H9 (cell line): ENCODE measurements at places on chromosomes 4 and X.

- H3K4me1 ChIP-seq: peaks cover 6% of the 10 kb centered on the region; the same call in 1 of the 2 replicates
- DNase-seq: no peak
- H3K4me3 ChIP-seq: no peak overlapping the region
Measured at GRCh38 chrX:40933706-40934425, 151.4 kb upstream of the USP9X start.

DNA sequence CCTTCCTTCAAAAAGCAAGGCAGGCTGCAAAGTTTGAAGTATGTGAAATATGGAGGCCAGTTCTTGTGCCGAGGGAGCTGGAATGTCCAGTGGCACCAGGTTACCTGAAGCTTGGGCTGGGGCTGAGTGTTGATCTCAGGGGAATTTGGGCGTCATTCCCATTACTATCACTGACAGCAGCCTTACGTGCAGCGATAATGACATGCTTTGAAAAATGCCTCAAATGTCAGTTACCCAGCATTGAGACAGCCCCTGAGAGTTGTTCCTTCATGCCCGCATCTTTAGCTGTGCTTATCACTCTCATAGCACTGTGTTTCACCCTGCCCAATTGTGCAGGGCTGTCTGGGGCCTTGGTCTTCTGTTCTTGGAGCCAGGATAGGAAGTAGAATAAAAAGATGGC, 27.4 kb downstream of the SLC16A2 start:
- H3K4me3 ChIP-seq: no peak overlapping the region; the same call in 2 of the 3 replicates
- no peaks in the 10 kb centered on the region for H3K27me3 ChIP-seq
- H3K36me3 ChIP-seq: no peaks in the 10 kb centered on the region
- H3K27ac ChIP-seq: no peak overlapping the region
- no peaks in the 10 kb centered on the region for H3K4me1 ChIP-seq

GRCh38 chr4:84677995-84678394, 95.1 kb downstream of the CDS1 start:
- H3K4me3 ChIP-seq: no peak overlapping the region
- no peaks in the 10 kb centered on the region for H3K27me3 ChIP-seq
- no peak overlapping the region for H3K27ac ChIP-seq
- no peaks in the 10 kb centered on the region for H3K4me1 ChIP-seq
- no peak for DNase-seq

- H3K4me3 ChIP-seq: no peak overlapping the region
- no peak for DNase-seq
- H3K36me3 ChIP-seq: no peaks in the 10 kb centered on the region
- H3K27me3 ChIP-seq: no peaks in the 10 kb centered on the region
Measured at GRCh38 chr4:185797018-185797417, 15.0 kb downstream of the SORBS2 start.

GRCh38 chrX:49868739-49869138, 10.5 kb upstream of the USP27X start:
- no peak overlapping the region for H3K4me3 ChIP-seq
- H3K27me3 ChIP-seq: no peaks in the 10 kb centered on the region
- DNase-seq: no peak
- H3K4me1 ChIP-seq: no peaks in the 10 kb centered on the region
- no peak overlapping the region for H3K27ac ChIP-seq
- H3K36me3 ChIP-seq: no peaks in the 10 kb centered on the region
